ENCODE measurements at places on chromosomes 11 and 22.

GRCh38 chr11:79182794-79183193, 258.0 kb downstream of the TENM4 start:
- no peak for DNase-seq

DNA sequence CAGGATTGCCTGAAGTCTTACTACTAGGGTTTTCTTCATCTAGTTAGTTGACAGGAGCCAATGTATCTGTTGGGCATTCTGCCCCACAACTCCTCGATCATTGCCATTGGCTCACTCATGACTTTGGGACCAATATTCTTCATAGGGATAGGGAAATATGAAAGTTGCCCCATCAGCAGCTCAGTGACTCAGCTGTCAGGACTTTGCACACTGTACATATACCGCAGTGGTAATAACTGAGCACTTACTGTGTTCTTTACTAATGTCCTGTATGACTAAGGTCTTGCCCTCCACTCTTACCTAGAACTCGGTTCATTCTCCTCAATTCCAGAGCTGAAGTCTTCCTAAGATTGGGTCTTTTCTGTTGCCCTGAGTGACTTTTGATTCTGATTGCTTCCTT, 46.8 kb upstream of the PGR start:
- DNase-seq = no peak

GRCh38 chr22:38069372-38070249, 12.4 kb downstream of the PICK1 start:
- DNase-seq = no peak

DNA sequence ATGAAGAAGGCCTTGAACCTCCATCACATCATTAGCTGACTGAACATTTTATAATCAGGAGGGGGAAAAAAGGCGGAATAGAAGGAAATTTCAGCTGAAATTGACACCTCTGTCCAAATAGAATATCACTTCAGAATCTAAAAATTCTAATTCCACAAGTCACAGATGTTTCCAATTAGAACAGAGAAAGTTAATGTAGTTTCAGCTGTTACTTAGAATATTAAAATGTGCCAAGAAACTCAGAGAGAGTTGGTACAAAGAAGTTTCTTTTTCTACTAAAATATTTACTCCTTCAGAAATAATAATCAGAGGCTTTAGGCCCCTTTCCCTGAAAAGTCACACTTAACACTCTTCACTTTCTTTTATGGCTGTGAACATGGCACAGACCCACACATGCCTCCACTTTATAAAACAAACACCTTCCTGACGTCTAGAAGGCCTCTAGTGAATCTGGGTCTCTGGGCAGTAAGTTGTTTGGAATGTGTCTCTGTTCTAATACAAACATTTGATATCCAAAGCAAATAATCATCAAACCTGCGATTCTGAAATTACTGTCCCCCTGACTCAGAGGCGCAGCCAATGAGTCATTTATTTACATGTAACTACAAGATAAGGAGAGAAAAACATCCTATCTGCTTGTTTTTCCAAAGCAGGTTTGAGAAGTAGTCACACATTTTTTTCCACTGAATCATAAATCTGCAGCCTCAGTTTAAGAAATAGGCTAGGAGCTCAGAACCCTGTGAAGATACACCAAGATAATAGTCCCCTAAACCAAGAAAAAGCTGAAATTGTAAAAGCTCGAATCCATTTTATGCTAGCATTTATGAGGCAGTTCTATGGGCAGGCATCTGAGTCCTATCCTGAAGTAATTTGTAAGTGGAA, 148.4 kb downstream of the ME3 start:
- no peak for DNase-seq

DNA sequence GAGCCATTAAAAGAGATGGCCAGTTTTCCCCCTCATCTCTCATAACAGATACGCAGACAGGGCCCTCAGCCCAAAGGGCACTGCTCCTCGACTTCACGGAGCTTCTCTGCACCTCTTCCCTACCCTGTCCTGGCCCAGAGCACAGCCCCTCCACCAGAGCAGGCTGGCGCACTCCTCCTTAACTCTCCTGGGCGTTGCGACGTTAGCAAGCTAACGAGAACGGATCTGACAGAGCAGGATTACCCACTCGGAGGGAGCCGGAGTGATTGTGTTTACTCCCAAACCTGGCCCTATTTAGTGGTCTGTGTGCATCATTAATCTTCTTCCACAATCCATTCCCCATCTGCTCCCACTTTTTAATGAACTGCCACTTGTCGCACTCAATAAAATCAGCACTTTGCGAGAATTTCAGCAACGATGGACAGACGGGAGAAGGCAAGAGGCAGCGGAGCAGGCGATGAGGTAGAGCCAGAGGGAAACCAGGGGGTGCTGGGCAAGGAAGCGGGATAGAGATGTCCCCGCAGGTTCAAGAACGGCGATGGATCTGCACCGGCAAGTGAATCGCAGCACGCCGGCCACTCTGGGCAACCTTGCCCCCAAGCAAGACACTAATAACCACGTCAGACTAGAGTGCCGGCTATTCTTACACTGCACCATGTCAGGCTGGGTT, 159.4 kb downstream of the BUD13 start:
- DNase-seq = no peak

GRCh38 chr11:47123094-47123493, 53.6 kb downstream of the ARFGAP2 start:
- DNase-seq = no peak

DNA sequence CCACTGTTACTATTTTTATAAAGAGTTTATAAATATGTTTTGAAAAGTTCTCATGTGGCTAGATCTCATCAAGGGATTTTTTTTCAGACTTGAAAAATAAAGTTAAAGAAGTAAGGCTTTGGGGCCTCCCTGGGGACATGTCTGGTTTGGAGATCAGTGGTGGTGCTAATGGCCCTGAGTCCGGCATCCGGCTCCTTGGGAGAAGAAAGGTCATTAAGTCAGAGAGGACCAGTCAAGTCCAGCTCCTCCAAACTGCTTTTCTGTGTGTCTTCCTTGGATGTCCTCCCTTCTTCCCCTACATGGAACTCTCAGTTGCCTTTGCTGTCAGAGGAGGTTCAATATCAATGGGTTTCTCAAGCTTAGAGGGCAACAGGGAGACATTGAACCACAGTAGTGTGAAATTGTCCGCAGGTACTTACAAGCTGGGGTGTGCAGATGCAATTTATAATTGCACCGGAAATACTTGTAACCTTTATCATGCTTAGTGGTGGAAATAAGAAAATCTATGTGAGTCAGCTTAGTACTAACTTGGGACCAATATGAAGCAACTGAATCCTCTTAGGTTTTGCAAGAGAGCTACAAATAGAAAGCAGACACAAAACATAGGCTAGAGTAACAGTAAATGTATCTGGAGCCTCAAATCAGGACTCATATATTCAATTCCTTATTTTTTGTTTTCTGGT, 144.3 kb downstream of the TEAD1 start:
- DNase-seq = no peak

DNA sequence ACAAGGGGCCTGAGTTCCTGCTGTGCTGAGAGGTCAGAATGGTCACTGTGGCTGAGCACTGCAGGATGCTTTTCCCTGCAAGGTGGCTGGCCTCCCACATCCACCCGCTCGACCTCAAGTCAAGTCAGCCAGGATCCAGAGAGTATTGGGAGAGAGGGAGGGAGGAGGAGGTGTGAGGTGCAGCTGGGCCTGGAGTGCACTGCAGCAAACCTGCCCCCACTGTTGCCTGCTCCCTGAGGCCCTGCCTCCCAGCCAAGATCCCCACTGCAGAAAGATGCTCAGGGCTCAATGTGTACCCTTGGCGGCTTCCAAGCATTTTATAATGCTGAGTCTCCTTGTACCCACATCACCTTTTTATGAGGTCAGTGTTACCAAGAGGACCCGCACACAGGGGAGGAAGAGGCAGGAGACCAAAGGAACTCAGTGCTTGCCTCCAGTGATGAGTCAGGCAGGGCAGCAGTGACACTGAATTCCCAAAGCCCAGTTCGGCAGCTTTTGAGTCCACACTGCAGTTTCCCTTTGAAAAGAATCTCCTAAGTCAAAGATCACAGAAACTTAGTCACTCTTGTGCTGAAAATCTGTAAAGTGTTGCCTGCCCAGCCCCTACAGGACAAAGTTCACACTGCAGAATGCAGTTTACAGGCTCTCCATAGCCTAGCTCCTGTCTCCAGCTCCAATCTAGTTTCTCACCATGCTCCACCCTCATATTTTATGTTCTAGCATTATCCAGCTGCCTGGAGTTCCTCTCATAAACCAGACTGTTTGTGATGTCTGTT, 3.1 kb downstream of the ENDOD1 start:
- DNase-seq = no peak

GRCh38 chr11:61134801-61135257, 26.4 kb downstream of the VPS37C start:
- no peak for DNase-seq

GRCh38 chr22:40726514-40726913, 47.2 kb downstream of the MCHR1 start:
- DNase-seq = no peak

Data from stimulated activated CD4-positive, alpha-beta T cell treated with anti-CD3 and anti-CD28 coated beads, Interleukin-1b, Interleukin-23, amount 100 ng/mL, for 1 hour (primary cell).